Daoy (cell line): ENCODE measurements at places on chromosomes 16 and 17.
A peak's percentile ranks its signal among the peaks of the same experiment; 100 is the strongest.

GRCh38 chr16:83992624-83993023 lies 24.6 kb downstream of the NECAB2 start:
- peak; percentile 27 for DNase-seq

GRCh38 chr16:64858076-64858475 lies 263.8 kb downstream of the CDH11 start:
- peak; percentile 13 for DNase-seq

- no peak for DNase-seq
Observed at GRCh38 chr17:73227379-73227778, 34.3 kb downstream of the CPSF4L start.

- DNase-seq, result no peak
Observed at GRCh38 chr17:47721725-47722124, 11.3 kb upstream of the TBX21 start.

GRCh38 chr16:23288209-23288608 lies 13.9 kb upstream of the SCNN1B start:
- DNase-seq, result no peak

DNA sequence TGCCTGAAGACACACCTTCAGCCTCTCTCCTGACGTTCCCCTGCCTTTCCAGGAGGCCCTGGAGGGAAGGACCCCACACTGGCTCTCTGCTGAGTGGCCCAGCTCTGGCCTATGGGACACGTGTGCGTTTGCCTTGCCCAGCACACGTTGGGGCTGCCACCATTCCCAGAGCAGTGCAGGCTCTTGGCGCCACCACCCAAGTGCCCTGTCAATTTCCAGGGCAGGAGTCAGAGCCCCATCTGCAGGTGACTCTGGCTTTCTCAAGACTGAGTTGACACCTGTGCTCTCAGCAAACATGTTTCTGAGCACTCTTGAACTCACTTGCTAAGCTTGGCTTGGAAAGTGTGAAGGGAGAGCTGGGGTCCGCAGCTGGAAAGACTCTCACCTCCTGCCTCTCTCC lies 4.7 kb upstream of the IRF8 start:
- no peak for DNase-seq

GRCh38 chr17:28974451-28974850 lies 23.1 kb upstream of the PHF12 start:
- no peak for DNase-seq

DNA sequence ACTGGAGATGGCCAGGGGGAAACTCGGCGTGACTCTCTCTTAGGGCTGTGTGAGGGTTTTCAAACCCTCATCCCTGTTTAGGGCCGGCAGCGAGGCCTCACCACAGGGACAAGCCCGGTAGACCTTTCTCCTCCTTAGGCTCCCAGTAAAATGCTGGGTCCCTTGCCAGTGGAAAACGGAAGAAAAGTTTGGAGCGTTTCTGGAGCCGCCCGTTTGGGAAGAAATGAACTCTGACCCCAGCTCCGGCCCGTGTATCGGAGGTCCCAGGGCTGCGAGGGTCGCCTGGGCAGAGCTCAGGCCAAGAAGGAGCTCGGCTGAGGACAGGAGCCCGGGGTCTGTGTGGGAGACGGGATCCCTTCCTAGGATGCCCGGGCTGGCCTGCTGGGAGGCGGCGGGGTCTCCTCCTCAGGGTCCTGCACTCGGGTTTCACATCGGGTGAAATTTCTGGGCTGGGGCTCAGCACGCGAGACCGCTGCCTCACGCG lies 23.2 kb downstream of the ZNF213 start:
- no peak for DNase-seq

DNA sequence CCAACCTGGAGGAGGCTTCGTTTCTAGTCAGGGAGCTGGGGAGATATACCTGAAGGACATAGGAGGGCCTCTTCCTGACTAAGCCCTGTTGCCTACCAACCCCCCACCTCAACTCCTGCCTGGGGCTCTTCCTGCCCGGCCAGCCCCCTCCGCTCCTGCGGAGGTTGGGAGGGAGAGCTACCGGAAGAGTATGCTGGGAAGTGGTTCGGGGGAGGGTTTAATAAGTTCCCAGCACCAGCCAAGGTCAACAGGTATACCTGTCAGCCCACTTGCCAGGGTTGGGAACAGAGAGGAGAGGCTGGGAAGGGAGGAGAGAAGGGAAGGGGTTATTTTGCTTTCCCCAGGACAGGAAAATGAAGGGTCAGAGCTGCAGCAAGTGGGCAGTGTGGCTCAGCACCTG lies 4.7 kb downstream of the PPP1R1B start:
- no peak for DNase-seq

- no peak for DNase-seq
Observed at GRCh38 chr16:49112754-49113153, 168.9 kb downstream of the CBLN1 start.

- peak; percentile 93 for DNase-seq
Observed at GRCh38 chr17:35244341-35245195, 1.7 kb downstream of the SLFN5 start.

GRCh38 chr16:70696952-70697593 lies 11.2 kb upstream of the MTSS2 start:
- DNase-seq, result no peak

DNA sequence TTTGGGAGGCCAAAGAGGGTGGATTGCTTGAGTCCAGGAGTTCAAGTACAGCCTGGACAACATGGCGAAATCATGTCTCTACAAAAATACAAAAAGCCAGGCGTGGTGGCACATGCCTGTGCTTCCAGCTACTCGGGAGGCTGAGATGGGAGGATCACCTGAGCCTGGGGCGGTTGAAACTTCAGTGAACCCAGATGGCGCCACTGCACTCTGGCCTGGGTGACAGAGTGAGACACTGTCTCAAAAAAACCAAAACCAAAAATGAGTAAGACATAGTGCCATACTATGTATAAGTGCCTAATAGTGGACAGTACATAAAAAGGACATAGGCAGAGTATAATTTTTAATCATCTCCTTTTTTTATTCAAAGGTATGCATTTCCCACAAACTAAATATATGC lies 4.0 kb downstream of the CTC1 start:
- DNase-seq, result no peak
